Mesendoderm (in vitro differentiated cells): ENCODE measurements at places on chromosomes 13 and 19.

DNA sequence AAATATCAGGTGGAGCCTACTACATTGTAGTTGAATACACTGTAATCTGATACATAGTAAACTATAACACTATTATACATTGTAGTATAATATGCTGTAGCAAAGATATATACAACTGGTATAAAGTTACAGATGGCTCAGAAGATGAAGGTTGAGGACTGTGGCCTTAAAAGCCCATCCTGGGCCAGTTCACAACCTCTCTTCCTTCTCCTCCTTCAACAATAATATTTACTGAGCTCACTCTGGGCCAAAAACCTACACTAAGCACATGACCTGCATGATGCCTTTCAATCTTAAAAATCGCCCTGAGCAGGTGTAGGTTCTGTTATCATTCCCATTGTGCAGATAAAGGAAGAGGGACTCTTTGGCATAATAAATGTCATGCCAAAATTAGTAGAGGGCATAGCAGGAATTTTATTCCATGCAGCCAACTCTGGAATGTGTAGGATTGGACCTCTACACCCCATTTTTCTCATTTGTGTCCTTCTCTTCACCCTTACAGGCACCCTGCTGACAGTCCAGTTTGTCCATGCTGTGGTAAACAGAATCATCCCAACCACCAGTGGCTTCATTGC, 14.6 kb upstream of the SIN3B start:
- peak overlapping the region; percentile 5 for H3K4me3 ChIP-seq
- H3K27me3 ChIP-seq: no peaks in the 10 kb centered on the region
- no peaks in the 10 kb centered on the region for H3K36me3 ChIP-seq
- DNase-seq: peak; percentile 65

GRCh38 chr19:29662604-29663404, 2.5 kb upstream of the PLEKHF1 start:
- H3K36me3 ChIP-seq: no peaks in the 10 kb centered on the region
- H3K27me3 ChIP-seq: no peaks in the 10 kb centered on the region

DNA sequence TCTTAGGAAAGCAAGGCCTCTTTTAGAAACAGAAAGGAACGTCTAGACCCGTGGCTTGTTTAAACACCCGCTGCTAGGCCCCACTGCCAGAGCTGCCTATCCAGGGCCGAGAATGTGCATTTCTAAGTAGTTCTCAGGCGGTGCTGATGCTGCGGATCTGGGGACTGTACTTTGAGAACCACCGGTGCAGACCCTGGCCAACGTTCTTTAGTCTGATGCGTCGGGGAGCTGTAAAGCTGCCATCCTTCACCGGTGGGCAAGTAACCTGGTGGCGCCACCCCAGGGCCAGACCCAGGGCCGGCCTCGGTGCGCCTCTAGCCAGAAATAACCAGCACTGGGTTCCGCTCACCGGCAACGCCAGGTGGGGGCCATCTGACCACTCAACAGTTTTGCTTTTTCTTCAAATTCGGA, 47.1 kb downstream of the TGDS start:
- H3K4me3 ChIP-seq: peak overlapping the region; percentile 66
- H3K36me3 ChIP-seq: no peaks in the 10 kb centered on the region

DNA sequence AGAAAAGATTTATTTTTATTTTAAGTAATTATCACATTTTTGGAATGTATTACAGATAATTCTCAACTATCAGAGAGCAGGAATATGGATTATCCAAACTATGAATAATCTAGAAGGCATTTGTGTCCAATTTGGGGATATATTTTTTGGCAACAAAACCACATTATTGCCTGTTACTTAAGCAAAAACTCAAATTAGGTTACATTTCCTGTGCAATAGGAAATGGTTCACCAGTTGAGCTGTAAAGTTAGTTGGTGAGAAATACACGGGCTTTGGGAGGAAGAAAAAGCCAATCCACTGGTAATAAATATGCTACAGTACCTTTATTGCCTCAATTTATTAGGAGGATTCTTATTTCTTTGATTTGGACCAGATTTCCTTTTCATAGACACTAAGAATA, 1075.2 kb downstream of the PCDH9 start:
- no peak overlapping the region for H3K27ac ChIP-seq
- DNase-seq: no peak
- no peak overlapping the region for H3K4me3 ChIP-seq
- H3K4me1 ChIP-seq: no peaks in the 10 kb centered on the region
- H3K36me3 ChIP-seq: no peaks in the 10 kb centered on the region

- peak; percentile 60 for DNase-seq
- no peak overlapping the region for H3K27ac ChIP-seq
- H3K36me3 ChIP-seq: no peaks in the 10 kb centered on the region
- peaks cover 6% of the 10 kb centered on the region for H3K4me1 ChIP-seq
These were observed 3.1 kb upstream of the TNFAIP8L1 start for GRCh38 chr19:4636151-4636717.

GRCh38 chr13:113009743-113010509, 40.9 kb downstream of the MCF2L start:
- H3K27me3 ChIP-seq: no peaks in the 10 kb centered on the region
- H3K36me3 ChIP-seq: no peaks in the 10 kb centered on the region
- no peak overlapping the region for H3K4me3 ChIP-seq
- no peaks in the 10 kb centered on the region for H3K4me1 ChIP-seq

DNA sequence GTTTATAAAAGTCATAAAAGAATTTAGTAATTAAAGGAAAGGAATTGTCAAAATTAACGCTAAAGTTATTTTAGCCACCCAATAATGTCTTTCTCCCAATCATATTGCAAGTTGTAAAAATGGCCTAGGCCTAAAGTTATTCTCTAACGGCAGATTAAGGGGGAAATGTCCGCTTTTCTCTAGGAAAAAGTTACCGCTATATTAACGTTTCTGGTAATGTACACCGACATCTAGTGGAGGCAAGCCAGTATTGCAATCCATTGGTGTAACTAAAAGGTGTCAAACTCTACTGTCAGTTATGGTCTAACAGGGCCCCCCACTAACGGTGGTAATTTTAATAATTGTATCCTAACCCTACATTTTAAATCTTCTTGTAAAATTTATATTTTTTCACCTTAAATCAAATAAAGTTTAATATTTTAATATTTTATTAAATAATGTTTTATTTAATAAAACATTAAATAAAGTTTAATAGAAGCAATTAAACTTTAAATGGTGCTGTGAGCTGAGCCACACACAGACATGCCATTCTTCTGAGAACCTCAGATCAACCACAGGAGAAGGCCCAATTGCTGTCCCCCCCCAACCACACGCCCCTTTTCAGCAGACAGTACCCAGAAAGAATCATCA, 35.9 kb upstream of the ZSCAN5A start:
- H3K36me3 ChIP-seq: no peaks in the 10 kb centered on the region
- no peaks in the 10 kb centered on the region for H3K27me3 ChIP-seq

- no peaks in the 10 kb centered on the region for H3K36me3 ChIP-seq
- no peak overlapping the region for H3K27ac ChIP-seq
- no peak overlapping the region for H3K4me3 ChIP-seq
- DNase-seq: peak; percentile 40
- H3K27me3 ChIP-seq: no peaks in the 10 kb centered on the region
These were observed 23.1 kb downstream of the CACNA1A start for GRCh38 chr19:13483215-13483614.

- H3K4me1 ChIP-seq: no peaks in the 10 kb centered on the region
- DNase-seq: no peak
- no peak overlapping the region for H3K4me3 ChIP-seq
- no peaks in the 10 kb centered on the region for H3K36me3 ChIP-seq
- H3K27me3 ChIP-seq: no peaks in the 10 kb centered on the region
These were observed 34.9 kb upstream of the METTL21C start for GRCh38 chr13:102729560-102730270.

- no peak overlapping the region for H3K27ac ChIP-seq
- no peak for DNase-seq
- no peak overlapping the region for H3K4me3 ChIP-seq
- H3K36me3 ChIP-seq: no peaks in the 10 kb centered on the region
- H3K27me3 ChIP-seq: no peaks in the 10 kb centered on the region
- H3K4me1 ChIP-seq: no peaks in the 10 kb centered on the region
These were observed 6.8 kb downstream of the SYNGR4 start for GRCh38 chr19:48370955-48371354.

DNA sequence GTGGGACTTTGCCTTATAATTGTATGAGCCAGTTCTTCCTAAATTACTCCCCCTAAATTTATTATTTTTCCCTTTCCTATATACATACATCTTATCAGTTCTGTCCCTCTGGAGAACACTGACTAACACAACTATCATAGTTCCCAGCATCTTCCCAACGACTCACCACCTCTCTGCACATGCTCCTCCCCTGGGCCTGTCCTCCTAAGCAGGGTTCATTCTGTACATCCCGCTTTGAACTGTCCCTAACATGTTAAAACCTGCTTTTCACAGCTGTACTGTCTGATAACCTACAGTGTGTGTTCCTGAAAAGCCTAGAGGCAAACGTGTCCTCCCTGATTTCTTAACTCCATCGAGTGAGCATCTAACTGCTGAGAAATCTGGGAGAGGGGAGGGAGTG, 141.7 kb downstream of the EFNB2 start:
- DNase-seq: no peak
- no peak overlapping the region for H3K4me3 ChIP-seq
- no peaks in the 10 kb centered on the region for H3K4me1 ChIP-seq

- no peaks in the 10 kb centered on the region for H3K4me1 ChIP-seq
- H3K27ac ChIP-seq: no peak overlapping the region
- peak; percentile 60 for DNase-seq
- no peak overlapping the region for H3K4me3 ChIP-seq
- H3K36me3 ChIP-seq: no peaks in the 10 kb centered on the region
- H3K27me3 ChIP-seq: no peaks in the 10 kb centered on the region
These were observed 30.3 kb downstream of the CRYL1 start for GRCh38 chr13:20495087-20496023.

- H3K27me3 ChIP-seq: no peaks in the 10 kb centered on the region
- no peak for DNase-seq
- no peaks in the 10 kb centered on the region for H3K36me3 ChIP-seq
- no peaks in the 10 kb centered on the region for H3K4me1 ChIP-seq
These were observed 28.3 kb downstream of the DEDD2 start for GRCh38 chr19:42189133-42189532.
